Regular cardiac myocyte (primary cell): ENCODE measurements at places on chromosomes 16 and 17. TPM values are rescaled to one million over a fixed set of nuclear protein-coding genes. Genes with fewer than 3 reads are reported as not detected.

ABCA5 gene
- total RNA-seq, result 9.2 and 29.3 TPM in 2 replicates

MNT gene
- total RNA-seq, result 5.8 and 7.6 TPM in 2 replicates

ZSCAN10 gene
- total RNA-seq, result not detected in 2 replicates

ANKRD40CL gene
- 0.28 TPM in 1 of 2 replicates, not detected in the other for total RNA-seq

EME2 gene
- total RNA-seq, result 7.7 and 9.6 TPM in 2 replicates
